Activated T-cell treated with anti-CD3 and anti-CD28 coated beads for 24 hours (primary cell): ENCODE measurements at places on chromosomes 7 and 10.

GRCh38 chr7:127322351-127322750 lies 69.6 kb upstream of the GRM8 start:
- no peak for DNase-seq

- no peak for DNase-seq
Measured at GRCh38 chr7:2930310-2931033, 86.4 kb upstream of the GNA12 start.

DNA sequence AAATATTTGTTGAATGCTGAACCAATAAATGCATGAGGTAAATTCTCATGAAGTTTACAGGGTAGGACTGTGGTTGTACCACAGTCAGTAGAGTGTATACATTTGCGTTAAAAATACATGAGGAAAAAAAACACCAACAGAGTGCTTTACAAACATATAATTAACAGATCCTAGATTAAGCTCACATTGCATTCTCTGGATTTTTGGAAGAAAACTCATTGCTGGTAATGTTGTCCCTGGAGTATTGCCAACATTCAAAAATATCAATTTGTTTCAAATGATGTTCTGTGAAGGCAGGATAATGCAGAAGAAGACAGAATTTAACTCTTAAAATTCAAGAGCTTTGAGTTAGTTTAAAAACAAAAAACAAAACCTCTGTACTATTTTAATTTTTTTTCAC lies 95.5 kb downstream of the MBL2 start:
- DNase-seq = no peak

DNA sequence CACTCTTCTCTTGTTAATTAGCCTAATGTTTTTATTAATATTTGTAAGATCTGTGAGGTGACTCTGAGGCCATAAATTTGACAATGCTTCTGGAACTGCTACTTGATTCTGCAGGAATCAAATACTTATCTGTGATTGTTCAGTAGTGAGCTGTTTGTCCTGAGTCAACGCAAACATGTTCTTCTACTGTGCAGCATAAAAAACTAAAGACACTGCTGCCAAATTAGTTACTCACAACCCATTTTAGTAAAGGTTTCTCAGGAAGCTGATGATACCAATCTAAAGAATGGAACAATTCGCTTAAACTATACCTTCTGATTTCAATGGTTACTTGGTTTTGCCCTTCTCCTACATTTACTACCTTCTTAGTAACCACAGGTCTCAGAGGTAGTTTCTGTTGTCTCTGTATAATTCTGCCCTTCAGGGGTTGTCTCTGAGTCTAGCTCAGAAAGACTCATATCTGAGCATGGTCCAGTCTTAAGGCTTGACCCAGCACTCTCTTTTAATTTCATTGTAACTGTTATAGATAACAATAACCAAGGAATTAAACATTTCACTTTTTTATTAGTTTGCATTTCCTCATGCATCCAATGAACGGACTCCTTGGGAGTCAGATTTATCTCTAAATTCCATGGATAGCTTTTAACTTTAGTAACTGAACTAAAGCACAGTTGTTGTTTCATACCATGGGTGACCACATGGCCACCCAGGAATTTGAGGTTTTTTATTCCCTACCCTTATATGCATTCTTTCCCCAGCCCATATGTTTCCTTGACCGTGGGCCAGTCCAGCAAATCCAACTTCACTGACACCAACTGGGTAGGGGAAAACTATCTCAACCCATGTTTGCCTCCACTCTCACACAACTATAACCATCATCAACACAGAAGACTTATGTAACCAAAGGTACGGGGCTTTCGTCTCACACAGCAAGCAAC lies 309.5 kb upstream of the TEX47 start:
- no peak for DNase-seq
